ENCODE measurements at places on chromosomes 11 and 22.

GRCh38 chr22:31313366-31314147 is 21.3 kb upstream of the PIK3IP1 start:
- DNase-seq: peak; percentile 90

DNA sequence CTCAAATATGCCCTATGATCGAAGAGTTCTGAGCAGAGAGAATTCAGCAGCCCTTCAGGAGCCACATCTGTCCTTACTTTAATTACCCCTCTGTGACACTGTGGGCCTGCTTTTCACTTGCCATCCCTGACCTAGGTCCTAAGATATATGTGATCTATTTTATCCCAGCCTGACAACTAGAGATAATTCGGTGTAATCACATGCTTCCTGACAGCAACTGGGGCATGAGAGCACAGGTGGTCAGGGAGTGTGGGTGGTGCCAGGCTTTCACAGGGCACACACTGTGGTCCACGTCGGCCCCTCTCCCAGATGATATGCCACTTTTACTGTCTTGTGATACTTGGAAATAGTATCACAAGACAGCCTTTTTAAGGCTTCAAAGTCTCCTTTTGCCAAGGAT is 3.9 kb downstream of the TUBA8 start:
- no peak for DNase-seq

DNA sequence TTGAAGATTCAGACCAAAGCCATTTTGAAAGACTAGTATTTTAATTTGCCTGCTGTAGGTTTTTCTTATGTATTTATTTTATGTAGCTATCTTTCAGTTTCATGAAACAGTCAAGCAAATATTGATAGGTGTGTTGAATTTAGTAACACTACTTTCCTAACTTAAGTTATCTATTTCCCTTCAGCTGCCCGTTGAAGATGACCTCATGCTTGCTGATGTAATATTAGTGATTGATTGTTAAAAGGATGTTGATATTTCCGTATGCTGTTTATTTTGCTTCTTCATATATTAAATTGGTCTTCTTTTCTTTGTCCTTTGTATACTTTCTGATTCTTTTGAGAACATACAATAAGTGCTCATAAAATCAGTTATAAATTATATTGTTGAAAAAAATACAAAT is 86.8 kb upstream of the CHORDC1 start:
- no peak for DNase-seq

- peak; percentile 23 for DNase-seq
Observed at GRCh38 chr11:100827934-100828661, 141.0 kb downstream of the ARHGAP42 start.

DNA sequence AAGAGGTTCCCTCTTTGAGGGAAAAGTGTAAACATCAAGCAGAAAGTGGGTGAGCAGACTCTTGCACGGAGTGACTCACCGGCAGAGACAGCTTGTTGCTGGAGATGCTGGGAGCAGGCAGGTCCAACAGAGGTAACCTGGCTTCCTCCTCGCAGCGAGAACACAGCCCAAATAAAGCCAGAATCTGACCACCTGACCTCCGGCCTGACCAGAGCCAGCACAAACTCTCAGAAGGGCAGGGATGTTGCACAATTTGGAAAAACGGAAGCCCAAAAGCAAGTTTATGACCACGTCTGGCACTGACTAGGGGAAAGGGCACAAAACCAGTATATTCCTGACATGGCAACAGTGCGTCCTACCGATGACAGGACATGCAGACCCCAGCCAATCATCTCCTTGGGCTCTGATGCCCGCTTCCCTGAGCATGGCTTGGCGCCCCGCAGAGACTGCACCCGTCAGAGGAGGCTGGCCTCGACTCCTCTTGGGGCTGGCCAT is 5.4 kb downstream of the SMCO4 start:
- DNase-seq: no peak

GRCh38 chr11:44334356-44335004 is 24.5 kb upstream of the ALX4 start:
- no peak for DNase-seq

GRCh38 chr11:93020248-93021046 is 51.0 kb downstream of the MTNR1B start:
- peak; percentile 4 for DNase-seq

DNA sequence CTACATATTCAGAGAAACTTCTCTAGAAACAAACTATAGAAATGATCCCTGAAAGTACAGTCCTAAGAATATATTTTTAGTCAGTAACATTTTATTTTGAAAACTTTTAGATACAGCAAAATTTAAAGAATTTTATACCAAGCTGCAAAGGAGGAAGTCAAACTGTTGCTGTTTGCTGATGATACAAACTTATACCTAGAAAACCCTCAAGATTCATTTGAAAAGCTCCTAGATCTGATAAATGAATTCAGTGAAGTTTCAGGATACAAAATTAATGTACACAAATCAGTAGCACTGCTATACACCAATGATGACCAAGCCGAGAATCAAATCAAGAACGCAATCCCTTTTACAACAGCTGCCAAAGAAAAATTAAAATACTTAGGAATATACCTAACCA is 10.1 kb downstream of the ZBTB44 start:
- no peak for DNase-seq

DNA sequence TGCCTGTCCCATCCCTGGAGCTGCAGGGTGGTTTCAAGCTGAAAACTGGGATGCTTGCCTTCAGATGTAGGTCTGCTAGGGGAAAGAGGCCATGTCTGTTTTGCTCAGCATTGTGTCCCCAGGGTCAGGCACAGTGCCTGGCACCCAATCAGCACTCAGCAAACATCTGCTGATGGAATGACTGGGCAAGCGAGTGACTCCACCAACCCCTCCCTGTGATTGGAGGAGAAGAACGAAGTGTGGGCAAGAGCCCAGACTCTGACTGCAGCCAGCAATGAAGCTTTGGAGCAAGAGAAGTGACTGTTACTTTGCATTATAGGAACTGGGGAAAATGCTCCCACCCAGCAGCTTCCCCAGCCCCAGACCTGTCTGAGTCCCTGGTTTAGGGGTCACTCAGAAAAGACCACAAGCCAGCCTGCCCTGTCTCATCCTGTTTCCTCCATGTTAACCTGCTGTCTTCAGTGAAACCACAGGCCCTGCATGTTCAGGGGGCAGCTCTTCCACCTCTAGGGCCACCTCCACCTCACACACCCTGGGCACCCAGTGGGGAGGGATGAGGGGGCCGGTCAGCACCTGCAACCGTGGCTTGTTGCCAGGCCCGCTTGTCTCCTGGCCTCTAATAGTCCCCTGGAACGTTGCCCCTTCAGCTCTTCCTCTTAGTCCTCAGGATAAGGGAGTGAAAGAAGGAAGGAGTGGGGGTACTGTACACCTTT is 147.4 kb downstream of the TRIM29 start:
- peak; percentile 57 for DNase-seq

- no peak for DNase-seq
Observed at GRCh38 chr11:122105044-122105758, 10.8 kb downstream of the BLID start.

GRCh38 chr11:130518164-130518680 is 69.8 kb downstream of the ADAMTS15 start:
- no peak for DNase-seq

- DNase-seq: peak; percentile 13
Observed at GRCh38 chr22:24938741-24939341, 7.7 kb downstream of the LHFPL7 start.

All from lung (tissue), 17 donors.